Osteoblast (primary cell): ENCODE measurements at places on chromosomes 2 and 18. TPM values are rescaled to one million over a fixed set of nuclear protein-coding genes. Genes with fewer than 3 reads are reported as not detected.

GRCh38 chr2:237875256-237876060 is 16.0 kb downstream of the RAMP1 start:
- no peaks in the 10 kb centered on the region for H3K27me3 ChIP-seq
- H3K27ac ChIP-seq = peak overlapping the region; percentile 79
- peaks cover 25% of the 10 kb centered on the region for H3K4me1 ChIP-seq
- DNase-seq = no peak
- H3K4me3 ChIP-seq = no peak overlapping the region
- no peaks in the 10 kb centered on the region for H3K36me3 ChIP-seq

DNA sequence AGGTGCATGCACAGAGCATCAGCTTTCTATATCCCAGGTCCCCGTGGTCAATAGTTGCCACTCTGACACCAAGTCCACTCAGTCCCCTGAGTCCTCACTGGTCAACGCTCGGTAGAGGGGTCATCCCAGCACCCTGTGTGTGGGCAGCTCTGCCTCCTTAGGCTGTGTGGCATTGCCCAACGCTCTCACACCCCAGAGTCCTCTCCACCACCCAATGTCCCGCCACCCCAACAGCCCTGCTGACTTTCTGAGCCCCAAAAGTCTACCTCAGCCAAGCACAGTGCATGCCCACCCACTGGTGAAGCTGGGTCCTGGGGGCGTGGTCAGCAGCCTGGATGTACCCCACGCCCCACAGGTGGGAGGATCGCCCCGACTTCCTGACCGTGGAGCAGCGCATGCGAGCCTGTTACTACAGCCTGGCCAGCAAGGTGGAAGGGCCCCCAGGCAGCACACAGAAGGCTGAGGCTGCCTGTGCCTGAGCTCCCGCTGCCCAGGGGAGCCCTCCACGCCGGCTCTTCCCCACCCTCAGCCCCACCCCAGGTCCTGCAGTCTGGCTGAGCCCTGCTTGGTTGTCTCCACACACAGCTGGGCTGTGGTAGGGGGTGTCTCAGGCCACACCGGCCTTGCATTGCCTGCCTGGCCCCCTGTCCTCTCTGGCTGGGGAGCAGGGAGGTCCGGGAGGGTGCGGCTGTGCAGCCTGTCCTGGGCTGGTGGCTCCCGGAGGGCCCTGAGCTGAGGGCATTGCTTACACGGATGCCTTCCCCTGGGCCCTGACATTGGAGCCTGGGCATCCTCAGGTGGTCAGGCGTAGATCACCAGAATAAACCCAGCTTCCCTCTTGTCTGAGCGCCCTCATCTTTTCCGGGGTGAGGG is 25.9 kb downstream of the ZAP70 start:
- H3K36me3 ChIP-seq = no peaks in the 10 kb centered on the region
- no peaks in the 10 kb centered on the region for H3K4me1 ChIP-seq
- H3K4me3 ChIP-seq = no peak overlapping the region
- no peaks in the 10 kb centered on the region for H3K27me3 ChIP-seq
- no peak overlapping the region for H3K27ac ChIP-seq

The B3GNT2 gene
- 19.2 and 21.7 TPM in 2 replicates for total RNA-seq

DNA sequence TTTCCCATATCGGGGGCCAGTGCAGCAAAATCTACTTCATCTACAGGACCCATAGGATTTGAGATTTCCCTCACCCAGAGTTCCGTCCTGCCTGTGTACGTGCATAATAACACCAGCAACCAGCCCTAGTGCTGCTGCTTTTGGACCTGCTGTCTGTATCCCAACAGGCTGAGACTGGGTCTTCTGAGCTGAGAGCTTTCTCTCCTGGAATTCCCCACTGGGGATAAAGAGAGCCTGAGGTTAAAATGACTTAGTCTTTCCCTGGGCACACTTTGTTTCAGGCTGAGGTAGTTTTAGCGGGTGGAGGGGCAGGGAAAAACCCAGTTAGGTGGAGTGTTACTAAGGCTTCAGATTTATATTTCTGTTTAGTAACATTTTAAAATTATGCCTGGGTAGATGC is 62.5 kb downstream of the SERTAD2 start:
- H3K4me1 ChIP-seq = peaks cover 27% of the 10 kb centered on the region
- peaks cover 22% of the 10 kb centered on the region for H3K36me3 ChIP-seq
- no peak overlapping the region for H3K4me3 ChIP-seq
- DNase-seq = no peak

- no peak overlapping the region for H3K4me3 ChIP-seq
- H3K4me1 ChIP-seq = peaks cover 23% of the 10 kb centered on the region
- peaks cover 12% of the 10 kb centered on the region for H3K27me3 ChIP-seq
These were observed 30.2 kb downstream of the LONRF2 start for GRCh38 chr2:100292022-100292580.

DNA sequence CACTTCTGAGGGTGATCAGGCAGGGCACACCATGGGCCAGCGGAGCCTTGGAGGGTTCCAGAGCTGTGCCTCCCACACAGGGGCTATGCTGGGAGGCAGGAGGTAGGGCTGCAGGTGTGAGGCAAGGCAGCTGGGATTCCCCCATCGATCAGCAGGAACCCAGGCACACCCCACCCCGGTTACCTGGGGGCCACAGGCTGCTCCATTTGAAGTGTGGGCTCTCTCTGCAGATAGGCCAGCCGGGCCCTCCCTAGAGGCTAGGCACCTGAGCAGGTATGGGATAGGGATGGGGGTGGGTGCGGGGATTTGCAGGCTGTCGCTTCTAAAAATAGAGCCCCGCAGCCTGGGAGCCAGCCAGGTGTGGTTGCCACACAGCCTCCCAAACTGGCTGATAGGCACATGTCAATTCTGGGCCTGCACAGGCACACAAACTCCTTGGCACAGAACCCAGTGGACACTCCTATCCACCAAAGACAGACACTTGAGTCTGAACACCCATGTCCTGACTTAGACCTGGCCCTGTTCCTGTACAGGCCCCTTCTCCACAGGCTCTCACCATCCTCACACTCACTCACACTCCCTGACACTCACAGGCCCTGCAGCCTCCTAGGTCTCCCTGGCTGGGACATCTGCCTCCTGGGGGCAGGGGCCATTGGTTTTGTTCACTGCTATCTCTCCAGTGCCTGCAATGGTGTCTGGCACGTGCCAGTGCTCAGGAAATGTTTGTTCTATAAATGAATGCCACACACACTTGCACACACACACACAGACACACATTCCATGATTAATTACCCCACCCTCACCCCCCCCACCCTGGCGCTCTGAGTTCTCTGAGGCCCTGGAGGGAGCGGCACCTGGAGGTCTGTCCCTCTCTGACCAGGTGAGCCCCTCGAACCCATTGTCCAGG is 73.4 kb downstream of the ZFP36L2 start:
- H3K27me3 ChIP-seq = no peaks in the 10 kb centered on the region
- H3K36me3 ChIP-seq = no peaks in the 10 kb centered on the region
- peak; percentile 29 for DNase-seq
- H3K4me3 ChIP-seq = no peak overlapping the region

DNA sequence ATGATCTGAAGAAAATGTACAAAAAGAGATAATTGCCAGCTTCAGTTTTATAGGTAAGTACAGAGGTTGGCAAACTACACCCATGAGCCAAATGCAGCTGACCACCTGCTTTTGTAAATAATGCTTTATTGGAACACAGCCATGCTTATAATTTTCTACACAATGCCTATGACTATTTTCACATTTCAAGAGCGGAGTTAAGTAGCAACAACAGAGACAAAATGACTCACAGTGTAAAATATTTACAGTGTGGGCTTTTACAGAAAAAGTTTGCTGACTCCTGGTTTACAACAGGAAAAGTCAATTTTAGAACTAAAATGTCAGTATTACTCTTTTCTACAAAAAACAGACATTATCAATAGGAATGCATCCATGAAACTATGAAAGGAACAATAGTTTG is 26.0 kb downstream of the CWC22 start:
- H3K4me3 ChIP-seq = no peak overlapping the region
- H3K27ac ChIP-seq = peak overlapping the region; percentile 14
- no peaks in the 10 kb centered on the region for H3K27me3 ChIP-seq
- H3K36me3 ChIP-seq = peaks cover 18% of the 10 kb centered on the region
- peak; percentile 44 for DNase-seq
- H3K4me1 ChIP-seq = peaks cover 12% of the 10 kb centered on the region

DNA sequence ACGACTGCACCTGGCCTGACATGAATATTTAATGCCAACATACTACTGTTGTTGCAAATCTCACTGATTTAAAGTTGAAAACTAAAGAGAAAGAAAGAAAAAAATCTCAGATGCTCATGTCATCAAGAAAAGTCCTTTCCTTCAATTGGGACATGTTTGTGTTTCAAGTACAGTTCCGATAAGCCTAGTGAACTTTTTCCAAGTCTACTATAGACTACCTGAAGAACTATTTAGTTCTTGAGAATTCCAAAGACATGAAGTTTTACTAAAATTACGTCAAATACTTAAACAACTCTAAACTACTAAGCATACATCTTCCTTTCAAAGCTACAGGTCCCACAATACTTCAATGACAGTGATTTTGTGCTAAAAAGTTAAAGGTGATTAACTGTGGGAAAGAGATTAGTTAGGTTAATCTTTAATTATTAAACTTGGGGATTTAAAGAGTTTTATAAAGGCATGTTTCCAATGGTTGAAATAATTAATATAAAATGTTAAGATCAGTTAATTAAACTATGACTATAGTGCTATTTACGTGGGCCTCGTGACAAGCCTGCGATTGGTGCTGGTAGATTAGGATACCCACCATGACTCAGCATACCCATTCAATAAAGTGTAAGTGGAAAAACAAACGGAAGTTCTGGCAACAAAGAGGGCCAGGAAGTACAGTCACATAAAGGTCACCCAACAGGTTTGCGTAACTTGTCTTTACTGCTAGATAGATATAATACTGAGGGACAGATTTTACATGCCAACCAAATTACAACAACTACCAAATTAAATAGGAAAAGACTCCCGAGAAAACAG is 55.5 kb downstream of the SEPTIN10 start:
- DNase-seq = no peak
- no peak overlapping the region for H3K4me3 ChIP-seq
- H3K27me3 ChIP-seq = no peaks in the 10 kb centered on the region
- H3K27ac ChIP-seq = peak overlapping the region; percentile 71

- H3K27me3 ChIP-seq = no peaks in the 10 kb centered on the region
- peak overlapping the region; percentile 65 for H3K27ac ChIP-seq
- no peaks in the 10 kb centered on the region for H3K36me3 ChIP-seq
- H3K4me3 ChIP-seq = no peak overlapping the region
- DNase-seq = no peak
These were observed 40.6 kb upstream of the LAMA1 start for GRCh38 chr18:7158216-7158615.

DNA sequence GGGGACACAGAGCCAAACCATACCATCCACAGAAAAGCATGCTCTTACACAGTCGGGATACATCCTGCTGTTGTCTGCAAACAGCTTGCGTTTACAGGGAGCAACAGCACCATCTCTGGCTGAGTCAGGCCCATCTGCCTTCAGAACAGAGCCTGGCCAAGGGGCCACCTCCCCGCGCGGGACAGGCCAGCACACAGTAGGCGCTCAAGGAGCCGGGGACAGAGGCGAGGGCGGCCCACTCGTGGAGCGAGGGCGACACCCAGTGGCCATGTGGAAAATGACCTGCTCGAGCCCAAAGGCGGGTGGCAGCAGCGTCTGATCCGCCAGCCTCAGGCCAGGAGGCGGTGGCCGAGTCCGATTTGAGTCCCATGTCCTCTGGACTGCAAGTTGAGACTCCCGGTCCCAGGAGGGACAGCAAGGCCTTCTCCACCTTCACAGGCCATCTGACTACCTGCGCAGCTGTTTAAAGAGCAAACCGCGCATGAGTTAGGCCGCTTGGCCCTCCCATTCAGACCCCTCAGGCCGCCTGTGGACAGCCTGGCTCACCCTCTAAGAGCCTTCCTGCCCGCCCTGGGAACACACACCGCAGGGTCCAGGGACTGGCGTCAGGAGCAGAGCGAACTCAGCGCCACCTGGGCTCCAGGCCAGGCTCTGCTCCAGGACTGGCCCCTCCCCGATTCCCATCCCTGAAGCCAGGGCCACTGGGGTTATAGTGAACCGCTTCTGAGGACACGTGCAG is 38.3 kb downstream of the TTC32 start:
- H3K27ac ChIP-seq = no peak overlapping the region
- peak overlapping the region; percentile 49 for H3K4me3 ChIP-seq
- H3K27me3 ChIP-seq = no peaks in the 10 kb centered on the region
- H3K4me1 ChIP-seq = peaks cover 9% of the 10 kb centered on the region
- peak; percentile 95 for DNase-seq

GRCh38 chr2:169736902-169737301 is 3.3 kb downstream of the KLHL23 start:
- no peak for DNase-seq
- peaks cover 14% of the 10 kb centered on the region for H3K27me3 ChIP-seq
- H3K4me1 ChIP-seq = peaks cover 5% of the 10 kb centered on the region
- H3K36me3 ChIP-seq = no peaks in the 10 kb centered on the region

- peaks cover 40% of the 10 kb centered on the region for H3K27me3 ChIP-seq
- no peak overlapping the region for H3K27ac ChIP-seq
These were observed 2.0 kb upstream of the CHRND start for GRCh38 chr2:232523682-232524597.

The RESP18 gene
- not detected in 2 replicates for total RNA-seq

DNA sequence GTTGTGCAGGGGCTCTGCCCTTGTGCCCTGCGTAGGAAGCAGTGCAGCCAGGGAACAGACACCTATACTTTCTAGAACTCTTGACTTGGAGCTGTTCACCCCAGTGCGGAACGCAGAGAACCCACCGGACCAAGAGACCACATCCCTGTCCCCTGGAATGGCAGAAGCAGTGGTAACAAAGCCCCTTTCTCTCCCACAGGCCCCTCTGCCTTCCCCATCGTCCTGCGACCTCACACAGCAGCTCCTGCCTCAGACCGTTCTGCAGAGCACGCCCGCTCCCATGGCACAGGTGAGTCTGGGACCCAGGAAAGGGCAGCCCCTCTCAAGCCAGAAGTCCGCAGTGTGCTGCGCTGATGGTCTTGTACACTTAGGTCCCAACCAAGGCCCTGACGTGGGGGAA is 24.6 kb upstream of the RPL31 start:
- no peak for DNase-seq
- H3K4me1 ChIP-seq = peaks cover 20% of the 10 kb centered on the region
- no peaks in the 10 kb centered on the region for H3K36me3 ChIP-seq
- no peaks in the 10 kb centered on the region for H3K27me3 ChIP-seq

DNA sequence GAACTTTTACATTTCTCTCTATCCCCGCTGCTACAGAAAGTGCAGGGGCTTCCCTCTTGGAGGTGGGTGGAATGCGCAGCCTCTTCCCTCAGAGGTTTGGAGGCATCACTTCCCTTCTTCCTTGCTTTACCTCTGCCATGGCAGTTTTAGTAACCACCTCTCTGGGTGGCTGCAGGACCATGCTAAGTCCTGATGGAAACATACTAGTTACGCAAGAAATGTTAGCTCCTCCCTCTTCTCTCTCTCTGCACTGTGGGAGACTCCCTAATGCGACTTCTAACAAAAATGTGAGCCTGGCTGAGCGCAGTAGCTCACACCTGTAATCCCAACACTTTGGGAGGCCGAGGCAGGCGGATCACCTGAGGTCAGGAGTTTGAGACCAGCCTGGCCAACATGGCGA is 116.8 kb upstream of the RAB6C start:
- DNase-seq = no peak
- no peaks in the 10 kb centered on the region for H3K4me1 ChIP-seq
- H3K27ac ChIP-seq = no peak overlapping the region

- H3K27me3 ChIP-seq = no peaks in the 10 kb centered on the region
- H3K4me3 ChIP-seq = no peak overlapping the region
- peaks cover under 1% of the 10 kb centered on the region for H3K36me3 ChIP-seq
- no peak overlapping the region for H3K27ac ChIP-seq
- peaks cover 3% of the 10 kb centered on the region for H3K4me1 ChIP-seq
- peak; percentile 65 for DNase-seq
These were observed 119.3 kb downstream of the GLI2 start for GRCh38 chr2:120854766-120855530.

The NAT8 gene
- total RNA-seq = not detected in 2 replicates
